Mesenchymal stem cell (in vitro differentiated cells and primary cell): ENCODE measurements at places on chromosomes 12 and 14.

- DNase-seq: no peak
Observed at GRCh38 chr14:104775073-104775489, 20.5 kb downstream of the AKT1 start.

DNA sequence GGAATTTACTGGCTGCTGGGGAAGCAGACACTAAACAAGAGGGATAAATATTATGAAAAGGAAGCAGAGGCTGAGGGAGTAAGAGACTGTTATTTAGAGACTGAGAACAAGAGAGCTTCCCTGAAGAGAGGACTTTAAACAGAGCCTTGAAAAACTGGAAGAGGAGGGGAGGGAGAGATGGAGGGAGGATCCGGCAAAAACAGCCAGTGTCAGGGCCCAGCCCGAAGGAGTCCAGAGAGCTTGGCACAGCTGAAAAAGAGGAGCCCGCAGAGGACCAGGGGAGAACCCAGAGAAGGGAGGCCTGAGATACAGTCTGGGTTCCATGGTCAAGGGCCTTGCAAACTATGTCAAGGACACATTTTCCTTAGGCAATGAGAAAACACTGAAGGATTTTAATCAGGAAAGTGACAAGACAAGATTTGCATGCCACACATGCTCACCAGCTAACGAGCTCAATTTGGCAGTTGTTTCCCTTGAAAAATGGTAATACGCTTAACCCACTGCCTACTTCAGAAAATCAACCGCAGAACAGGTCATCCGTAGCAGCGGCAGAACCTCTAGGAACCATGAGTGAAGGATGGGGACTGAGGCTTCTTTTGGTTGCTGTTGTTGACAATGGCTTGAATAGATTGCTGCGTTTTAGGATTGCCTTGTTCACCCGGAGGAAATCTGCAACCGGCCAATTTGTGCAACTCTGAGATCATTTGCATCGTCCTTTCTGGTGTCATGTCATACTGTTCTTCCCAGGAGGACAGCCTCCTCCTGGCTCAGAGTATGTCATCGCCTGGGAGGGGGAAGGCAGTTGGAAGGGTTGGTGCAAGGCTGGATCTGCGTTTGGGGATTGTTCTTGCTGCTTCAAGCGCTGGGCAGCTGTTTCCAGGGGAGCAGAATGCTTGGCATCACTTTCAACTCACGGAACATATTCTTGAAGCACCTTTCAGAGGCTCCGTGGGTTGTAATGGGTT lies 108.2 kb downstream of the PRMT8 start:
- no peak for DNase-seq

DNA sequence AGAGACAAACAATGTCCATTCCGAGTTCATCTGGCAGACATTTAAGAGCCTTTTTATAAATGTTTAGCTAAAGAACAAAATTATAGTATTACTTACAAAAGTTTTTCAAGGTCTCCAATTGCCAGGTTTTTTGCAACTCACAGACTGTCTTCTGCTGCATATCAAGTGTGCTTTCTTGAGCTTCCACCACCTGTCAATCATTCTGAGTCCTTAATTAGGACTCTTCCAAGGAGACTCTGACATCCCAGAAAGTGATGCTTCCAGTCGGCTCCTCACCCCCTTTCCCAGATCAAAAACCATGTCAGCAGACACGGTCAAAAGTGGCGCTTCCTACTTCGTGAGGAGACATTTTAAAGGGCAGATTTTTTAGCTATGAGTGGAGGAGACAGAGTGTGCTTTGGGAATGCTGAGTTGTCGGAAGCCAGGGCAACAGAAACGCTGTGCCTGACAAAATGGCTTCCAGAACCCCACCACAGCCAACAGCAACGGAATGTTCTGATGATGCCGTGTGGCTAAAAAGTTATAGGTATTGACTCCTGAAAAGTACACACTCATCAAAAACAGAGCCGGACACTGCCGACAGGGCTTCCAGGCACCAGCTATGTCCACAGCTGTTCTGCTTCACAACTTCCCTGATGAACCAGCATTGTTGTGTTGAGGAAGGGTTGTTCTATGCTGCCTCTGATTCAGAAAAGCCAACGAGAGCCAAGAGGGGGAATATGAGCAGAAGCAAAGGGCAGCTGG lies 116.1 kb upstream of the SLC35F4 start:
- no peak for DNase-seq

GRCh38 chr12:13074396-13075117 lies 28.9 kb downstream of the GSG1 start:
- no peak for DNase-seq

DNA sequence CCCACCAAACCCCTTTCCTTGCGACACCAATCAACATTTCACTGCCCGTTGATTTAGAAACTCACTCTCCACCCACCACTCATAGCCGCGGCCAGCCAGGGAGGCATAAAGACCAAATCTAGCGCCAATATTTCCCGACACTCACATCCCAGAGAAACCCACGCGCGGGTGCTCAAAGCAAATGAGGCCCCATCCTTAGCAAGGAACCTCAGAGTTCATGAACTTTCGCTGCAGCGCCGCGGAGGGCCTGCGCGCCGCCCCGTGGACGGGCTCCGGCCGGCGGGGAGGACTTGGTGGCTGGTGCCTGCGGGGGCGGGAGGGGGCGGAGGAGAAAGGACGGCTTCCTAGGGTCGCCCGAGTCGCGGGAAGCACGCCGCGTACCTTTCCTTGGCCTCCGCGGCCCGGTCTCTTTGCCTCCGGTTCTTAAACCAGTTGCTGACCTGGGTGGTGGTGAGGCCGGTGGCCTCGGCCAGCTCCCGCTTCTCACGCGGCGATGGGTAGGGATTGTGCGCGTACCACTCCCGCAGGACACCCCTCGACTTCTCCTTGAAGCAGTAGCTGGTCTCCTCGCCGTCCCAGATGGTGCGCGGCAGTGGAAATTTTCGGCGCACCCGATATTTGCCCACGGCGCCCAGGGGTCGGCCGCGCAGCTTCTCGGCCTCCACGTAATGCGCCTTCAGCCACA lies 886 bp downstream of the SIX1 start:
- no peak for DNase-seq

DNA sequence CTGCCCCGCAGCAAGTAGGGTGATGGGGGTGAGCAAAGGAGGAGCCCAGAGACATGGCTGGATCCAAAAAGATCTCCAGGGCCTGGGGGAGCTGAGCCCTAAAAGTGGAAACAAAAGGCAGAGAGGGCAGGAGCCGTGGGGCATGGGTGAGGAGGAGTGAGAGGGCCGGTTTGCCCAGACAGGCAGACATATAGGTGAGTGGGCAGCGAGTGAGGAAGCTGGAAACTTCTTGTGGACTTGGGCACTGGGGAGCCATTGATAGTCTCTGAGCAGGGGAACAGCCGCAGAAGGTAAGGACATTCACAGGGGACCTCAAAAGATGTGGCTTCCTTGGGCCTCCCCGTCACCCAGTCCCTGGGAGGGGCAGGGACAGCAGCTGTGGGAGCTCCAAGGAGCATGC lies 16.8 kb upstream of the TMEM119 start:
- DNase-seq: no peak

- no peak for DNase-seq
Observed at GRCh38 chr12:113016796-113017195, 38.5 kb downstream of the OAS2 start.

DNA sequence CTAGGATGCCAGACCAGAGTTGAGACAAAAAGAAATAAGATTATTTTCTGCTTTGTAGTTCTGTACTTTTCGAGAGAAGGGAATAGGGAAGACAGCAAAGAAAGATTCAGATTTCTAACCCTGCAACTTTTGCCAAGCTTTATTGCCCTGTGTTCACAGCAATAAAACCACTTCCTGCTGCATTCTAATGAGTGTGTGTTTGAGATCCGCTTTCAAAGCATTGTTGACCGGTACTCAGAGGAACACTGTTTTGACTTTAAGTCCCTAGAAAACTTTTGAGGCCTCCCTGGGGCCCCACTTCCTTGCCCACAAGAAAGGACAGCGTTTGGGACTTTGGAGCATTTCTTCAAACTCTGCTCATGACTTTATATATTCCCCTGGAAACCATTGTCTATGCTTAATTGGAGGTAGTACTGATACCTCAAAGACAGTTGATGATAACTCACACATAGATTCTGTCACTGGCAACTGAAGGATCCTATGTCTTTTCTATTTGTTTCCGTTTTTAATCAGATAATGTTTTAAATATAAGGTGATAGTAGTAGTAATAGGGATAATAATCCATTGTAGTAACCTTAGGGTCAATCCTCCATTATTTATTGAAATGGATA lies 1.3 kb downstream of the RNASE6 start:
- DNase-seq: no peak

- DNase-seq: no peak
Observed at GRCh38 chr12:84198294-84198946, 714.2 kb downstream of the SLC6A15 start.

- DNase-seq: no peak
Observed at GRCh38 chr12:2083008-2083407, 30.2 kb downstream of the CACNA1C start.

GRCh38 chr12:55720071-55720564 lies at the start of gene RDH5:
TSS of gene RDH5 (plus strand) at chr12:55720393. CDS start at chr12:55721185, 792 bp downstream.
- no peak for DNase-seq

- no peak for DNase-seq
Observed at GRCh38 chr12:67394550-67394949, 125.4 kb downstream of the CAND1 start.

DNA sequence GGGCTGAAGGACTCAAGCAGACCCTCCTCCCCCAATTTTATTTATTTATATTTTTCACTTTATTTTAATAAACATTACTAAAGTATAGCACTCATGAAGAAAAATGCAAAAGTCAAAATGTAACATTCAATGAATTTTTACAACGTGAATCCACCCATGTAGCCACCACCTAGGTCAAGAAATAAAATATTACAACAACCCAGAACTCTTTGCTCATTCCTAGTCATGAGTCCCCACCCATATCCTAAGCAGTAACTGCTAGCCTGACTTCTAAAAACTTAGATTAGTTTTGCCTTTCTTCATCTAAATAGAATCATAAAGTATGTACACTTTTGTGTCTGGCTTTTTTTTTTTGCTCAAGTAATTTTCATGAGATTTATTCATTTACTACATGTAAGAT lies 86.9 kb upstream of the CRY1 start:
- DNase-seq: no peak

- DNase-seq: peak; percentile 54
Observed at GRCh38 chr14:68384335-68384734, 408.5 kb downstream of the ZFP36L1 start.

DNA sequence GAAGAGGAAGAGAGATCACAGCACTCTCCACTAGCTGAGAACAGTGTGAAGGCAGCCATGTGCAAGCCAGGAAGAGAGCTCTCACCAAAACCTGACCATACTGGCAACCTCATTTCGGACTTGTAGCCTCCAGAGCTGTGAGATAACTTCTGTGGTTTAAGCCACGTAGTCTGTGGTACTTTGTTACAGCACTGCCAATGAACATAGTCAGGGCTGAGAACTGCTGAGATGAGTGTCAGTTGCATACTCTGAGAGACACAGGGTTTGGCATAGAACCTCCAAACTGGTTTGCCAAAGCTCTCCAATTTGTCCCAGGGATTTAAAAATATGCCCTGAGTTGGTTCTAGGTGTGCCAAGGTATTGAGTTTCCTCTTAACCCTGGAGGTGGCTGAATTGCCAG lies 218.6 kb downstream of the ATP23 start:
- no peak for DNase-seq

- peak; percentile 3 for DNase-seq
Observed at GRCh38 chr12:89770391-89770790, 61.8 kb upstream of the ATP2B1 start.

DNA sequence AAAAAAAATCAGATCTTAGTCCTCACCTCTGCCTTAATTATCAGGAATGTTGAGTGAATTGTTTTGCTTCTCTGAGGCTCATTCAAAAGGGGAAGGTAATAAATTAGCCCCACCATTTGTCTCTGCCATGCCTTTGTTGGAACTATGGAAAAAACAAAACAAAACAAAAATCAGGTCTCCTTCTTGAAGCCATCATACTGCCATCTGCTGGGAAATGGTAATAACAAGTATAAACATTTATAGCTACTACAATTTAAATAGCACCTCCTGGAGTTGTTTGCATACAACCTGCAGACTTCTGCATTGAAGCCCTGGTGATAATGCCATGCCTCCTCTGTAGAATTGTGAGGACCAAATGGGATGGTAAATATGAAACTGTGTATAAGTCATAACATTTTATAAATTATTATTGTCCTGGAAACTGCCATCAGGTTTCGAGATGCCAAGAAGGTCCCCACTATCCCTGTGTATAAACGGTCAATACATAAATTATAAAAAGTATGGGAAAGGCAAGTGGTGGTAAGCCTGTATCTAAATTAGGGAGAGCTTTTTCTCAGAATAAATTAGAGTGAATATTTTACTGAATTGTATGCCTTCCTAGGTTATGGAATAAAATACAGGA lies 87.2 kb upstream of the FGD4 start:
- peak; percentile 71 for DNase-seq

GRCh38 chr14:74380172-74380571 lies 31.9 kb downstream of the VRTN start:
- no peak for DNase-seq

DNA sequence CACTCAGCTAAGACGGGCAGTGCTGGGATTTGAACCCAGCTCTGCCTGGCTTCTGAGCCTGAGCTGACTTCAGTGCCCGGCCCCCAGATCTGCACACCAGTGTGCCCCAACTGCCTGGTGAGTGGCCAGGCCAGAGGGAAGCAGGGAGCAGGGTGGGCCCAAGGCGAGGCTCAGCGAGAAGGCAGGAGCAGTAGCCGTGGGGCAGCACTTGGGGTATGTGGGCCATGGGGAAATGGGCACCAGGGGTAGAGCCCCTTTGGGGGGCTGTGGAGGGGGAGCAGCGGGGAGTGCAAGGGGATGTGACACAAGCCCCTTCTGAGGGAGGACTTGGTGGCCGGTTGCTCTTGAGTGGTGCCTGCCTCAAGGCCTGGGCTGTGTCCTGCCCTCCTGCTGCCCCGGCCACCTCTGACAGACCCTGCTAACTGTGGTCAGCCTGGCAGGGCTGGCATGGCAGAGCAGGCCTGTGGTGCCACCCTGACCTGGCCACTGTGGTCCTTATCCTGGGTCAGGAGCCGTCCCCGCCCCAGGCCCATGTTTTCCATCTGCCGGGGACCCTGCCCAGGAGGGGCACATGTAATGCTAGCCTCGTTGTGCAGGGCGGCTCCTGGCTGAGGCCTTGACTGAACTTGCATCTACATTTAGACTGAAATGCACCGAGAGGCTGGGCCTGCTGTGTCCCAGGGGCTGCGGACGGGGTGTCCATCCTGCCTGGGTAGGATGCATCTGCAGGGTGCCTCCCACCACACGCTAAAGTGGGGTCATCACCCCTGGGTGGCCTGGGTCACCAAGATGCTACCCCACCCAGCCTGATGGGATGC lies 90.5 kb downstream of the KIF26A start:
- DNase-seq: no peak

- no peak for DNase-seq
Observed at GRCh38 chr14:72603639-72604038, 290.3 kb downstream of the DPF3 start.

DNA sequence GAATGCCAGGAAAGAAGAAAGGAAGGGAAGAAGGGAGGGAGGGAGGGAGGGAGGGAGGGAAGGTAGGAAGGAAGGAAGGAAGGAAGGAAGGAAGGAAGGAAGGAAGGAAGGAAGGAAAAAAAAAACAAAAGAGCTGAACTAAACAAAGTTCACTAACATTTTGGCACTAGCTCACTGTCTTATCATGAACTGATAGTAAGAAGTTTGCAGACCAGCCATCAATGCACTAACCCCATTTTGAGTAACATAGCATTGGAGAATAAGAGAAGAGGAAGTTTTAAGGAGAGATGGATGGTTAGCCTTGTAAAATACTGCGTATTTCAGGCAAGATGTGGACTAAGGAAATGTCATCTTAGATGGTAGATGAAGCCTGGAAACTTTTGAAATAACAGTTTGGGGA lies 1136.0 kb downstream of the FLRT2 start:
- DNase-seq: no peak
